ENCODE measurements at places on chromosomes 7 and 10. TPM values are rescaled to one million over a fixed set of nuclear protein-coding genes. Genes with fewer than 3 reads are reported as not detected.
A peak's percentile ranks its signal among the peaks of the same experiment; 100 is the strongest.

- H3K4me1 ChIP-seq: no peaks in the 10 kb centered on the region
- no peak overlapping the region for H3K27ac ChIP-seq
- DNase-seq: no peak
- no peaks in the 10 kb centered on the region for H3K36me3 ChIP-seq
- H3K4me3 ChIP-seq: no peak overlapping the region
Measured at GRCh38 chr10:86128360-86128759, 238.2 kb downstream of the GRID1 start.

- no peak for DNase-seq
- no peaks in the 10 kb centered on the region for H3K27me3 ChIP-seq
- no peaks in the 10 kb centered on the region for H3K4me1 ChIP-seq
- H3K27ac ChIP-seq: no peak overlapping the region
- no peaks in the 10 kb centered on the region for H3K36me3 ChIP-seq
- no peak overlapping the region for H3K4me3 ChIP-seq
Measured at GRCh38 chr10:128873411-128874054, 593.5 kb upstream of the MGMT start.

- no peaks in the 10 kb centered on the region for H3K36me3 ChIP-seq
- no peak overlapping the region for H3K4me3 ChIP-seq
- no peaks in the 10 kb centered on the region for H3K4me1 ChIP-seq
- H3K27ac ChIP-seq: no peak overlapping the region
- DNase-seq: peak; percentile 40
- no peaks in the 10 kb centered on the region for H3K27me3 ChIP-seq
Measured at GRCh38 chr10:77179015-77179695, 458.5 kb downstream of the KCNMA1 start.

DNA sequence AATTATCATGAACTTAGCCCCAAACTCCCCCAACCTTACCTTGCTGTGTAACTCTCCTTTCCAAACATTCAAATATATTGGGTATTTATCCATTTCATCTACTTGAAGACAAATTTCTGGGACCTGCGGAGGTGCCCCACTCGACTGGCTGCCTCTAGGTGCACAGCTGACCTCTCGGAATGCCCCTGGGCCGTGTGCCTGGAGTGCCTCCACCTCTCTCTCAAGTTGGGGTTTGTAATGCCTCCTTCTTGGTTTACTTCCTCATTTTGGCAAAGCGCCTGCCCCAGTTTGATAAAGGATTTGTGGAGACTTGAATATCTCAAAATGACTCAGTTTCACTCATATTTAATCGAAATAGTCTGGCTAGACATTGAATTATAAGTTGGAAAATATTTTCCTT, 16.6 kb downstream of the ZNF777 start:
- H3K4me1 ChIP-seq: no peaks in the 10 kb centered on the region
- no peak overlapping the region for H3K4me3 ChIP-seq
- no peak for DNase-seq
- H3K36me3 ChIP-seq: peaks cover 16% of the 10 kb centered on the region
- no peak overlapping the region for H3K27ac ChIP-seq
- no peaks in the 10 kb centered on the region for H3K27me3 ChIP-seq

- H3K27ac ChIP-seq: no peak overlapping the region
- H3K36me3 ChIP-seq: no peaks in the 10 kb centered on the region
- peaks cover 2% of the 10 kb centered on the region for H3K4me1 ChIP-seq
Measured at GRCh38 chr10:52215745-52216361, 98.2 kb upstream of the DKK1 start.

DNA sequence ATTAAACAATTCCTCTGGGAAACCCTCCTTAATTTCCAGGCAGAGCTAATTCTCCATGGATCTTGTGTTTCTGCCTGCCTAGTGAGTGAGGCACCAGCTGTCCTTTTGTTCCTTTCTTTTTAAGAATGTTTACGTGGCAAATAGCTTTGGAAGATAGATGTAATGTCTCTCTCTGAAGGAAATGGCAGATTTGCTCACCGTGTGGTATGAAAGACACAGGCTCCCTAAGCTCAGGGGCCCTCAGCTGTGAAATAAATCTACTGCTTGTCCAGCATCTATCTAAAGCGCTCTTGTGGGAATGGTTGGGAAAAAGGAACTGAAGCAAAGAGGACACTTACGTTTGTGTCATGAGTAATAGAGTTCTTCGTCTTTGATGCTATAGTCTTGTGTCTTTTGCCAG, 64.6 kb downstream of the FAS start:
- no peaks in the 10 kb centered on the region for H3K27me3 ChIP-seq
- no peak overlapping the region for H3K27ac ChIP-seq
- no peak overlapping the region for H3K4me3 ChIP-seq
- no peaks in the 10 kb centered on the region for H3K36me3 ChIP-seq
- no peaks in the 10 kb centered on the region for H3K4me1 ChIP-seq
- no peak for DNase-seq

- no peak for DNase-seq
- H3K27ac ChIP-seq: no peak overlapping the region
Measured at GRCh38 chr10:101535949-101536348, 52.1 kb downstream of the POLL start.

DNA sequence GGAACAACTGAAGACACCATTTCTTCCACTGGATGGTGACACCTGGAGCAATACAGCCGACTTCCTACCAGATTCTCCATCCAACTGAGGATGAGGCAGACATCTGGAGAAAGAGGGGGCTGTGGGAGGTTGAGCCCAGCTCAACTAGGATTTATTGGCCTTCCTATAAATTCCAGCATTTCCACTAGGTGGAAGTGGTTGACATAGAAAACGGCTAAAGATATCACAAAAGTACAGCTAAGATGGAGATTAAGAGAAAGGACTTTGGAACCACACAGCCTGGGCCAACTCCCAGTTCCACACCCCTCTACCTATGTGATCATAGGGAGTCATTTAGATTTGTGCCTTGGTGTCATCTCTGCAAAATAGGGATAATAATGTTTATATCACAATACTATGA, 61.3 kb upstream of the CAV2 start:
- no peaks in the 10 kb centered on the region for H3K27me3 ChIP-seq
- DNase-seq: no peak
- no peaks in the 10 kb centered on the region for H3K36me3 ChIP-seq
- no peaks in the 10 kb centered on the region for H3K4me1 ChIP-seq
- no peak overlapping the region for H3K4me3 ChIP-seq
- no peak overlapping the region for H3K27ac ChIP-seq

- H3K36me3 ChIP-seq: no peaks in the 10 kb centered on the region
- peak; percentile 43 for DNase-seq
- H3K27ac ChIP-seq: no peak within 1 kb of the TSS
- peak within 1 kb of the TSS; percentile 91 for H3K4me3 ChIP-seq
Measured at GRCh38 chr7:4958477-4959301, at the start of gene MMD2. Gene MMD2 (minus strand): TSS chr7:4959187. CDS start chr7:4959017, 170 bp downstream.

GRCh38 chr10:56662765-56663447, 301.8 kb upstream of the ZWINT start:
- no peaks in the 10 kb centered on the region for H3K27me3 ChIP-seq
- no peaks in the 10 kb centered on the region for H3K4me1 ChIP-seq

DNA sequence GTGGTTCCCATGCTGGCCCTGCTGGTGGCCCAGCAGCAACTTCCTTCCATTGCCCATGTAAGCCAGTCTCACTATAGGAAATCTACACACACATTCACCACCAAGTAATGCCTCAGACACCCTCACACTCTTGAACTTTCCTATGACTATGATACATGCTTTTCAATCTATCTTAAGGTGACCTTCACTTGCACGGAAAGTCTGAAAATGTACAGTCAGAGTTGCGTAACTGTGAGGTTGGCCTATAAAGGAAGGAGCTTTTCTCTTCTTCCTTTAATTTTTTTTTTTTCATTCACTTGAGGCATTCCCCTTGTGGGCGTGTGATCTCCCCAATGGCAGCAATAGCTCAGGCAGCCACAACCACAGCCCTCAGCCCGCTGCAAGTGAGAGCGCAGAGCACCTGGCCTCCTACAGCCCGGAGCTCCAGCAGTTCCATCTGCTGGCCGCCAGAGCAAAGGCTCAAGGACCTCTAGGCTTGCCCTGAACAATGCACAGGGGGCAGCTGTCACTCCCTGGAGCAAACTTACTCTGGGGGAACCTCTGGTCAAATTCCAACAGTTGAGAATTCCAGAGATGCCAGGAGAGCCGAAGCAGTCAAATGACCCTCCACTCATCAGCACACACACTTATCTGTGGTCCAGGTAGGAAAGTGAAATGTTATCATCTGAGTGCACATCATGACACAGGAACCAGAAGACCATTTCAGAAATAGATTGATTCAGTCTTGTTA, 123.1 kb upstream of the ADO start:
- peak; percentile 75 for DNase-seq
- peaks cover 15% of the 10 kb centered on the region for H3K36me3 ChIP-seq
- H3K4me3 ChIP-seq: no peak overlapping the region
- no peaks in the 10 kb centered on the region for H3K27me3 ChIP-seq

GRCh38 chr7:15829691-15830090, 143.2 kb upstream of the MEOX2 start:
- no peak for DNase-seq
- H3K27me3 ChIP-seq: no peaks in the 10 kb centered on the region
- no peak overlapping the region for H3K27ac ChIP-seq
- no peaks in the 10 kb centered on the region for H3K4me1 ChIP-seq
- no peaks in the 10 kb centered on the region for H3K36me3 ChIP-seq

DNA sequence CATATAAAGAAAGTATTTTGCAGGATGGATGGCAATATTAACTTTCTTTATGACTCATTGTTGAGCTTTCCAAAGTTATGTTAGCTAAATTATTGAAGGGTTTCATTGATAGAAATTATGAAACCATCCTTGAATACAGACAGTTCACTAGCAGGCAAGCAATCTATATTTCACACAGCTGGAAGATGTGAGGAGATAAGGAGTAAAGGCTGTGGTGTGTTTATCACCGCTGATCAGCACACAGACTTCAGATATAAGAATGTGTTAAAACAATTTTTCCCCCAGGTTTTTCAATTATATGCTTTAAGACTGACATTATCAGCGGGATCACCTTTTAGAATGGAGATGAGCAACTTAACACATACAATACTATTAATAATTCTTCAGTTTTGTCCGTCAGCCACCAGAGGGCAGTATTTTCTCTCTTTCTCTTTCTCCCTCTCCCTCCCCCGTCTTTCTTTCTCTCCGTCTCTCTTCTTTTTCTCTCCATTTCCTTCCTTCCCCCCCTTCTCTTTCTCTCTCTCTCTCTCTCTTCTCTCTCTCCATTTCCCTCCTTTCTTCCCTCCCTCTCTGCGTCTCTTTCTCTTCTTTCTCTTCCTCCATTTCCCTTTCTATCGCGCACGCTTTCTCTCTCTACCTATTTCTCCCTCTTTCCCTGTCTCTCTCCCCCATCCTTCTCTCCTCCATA, 62.9 kb upstream of the FAM171A1 start:
- H3K27me3 ChIP-seq: no peaks in the 10 kb centered on the region
- DNase-seq: no peak
- H3K36me3 ChIP-seq: no peaks in the 10 kb centered on the region

GRCh38 chr10:16195178-16195769, 241.5 kb upstream of the PTER start:
- DNase-seq: no peak
- H3K27ac ChIP-seq: peak overlapping the region; percentile 78
- H3K4me3 ChIP-seq: no peak overlapping the region

DNA sequence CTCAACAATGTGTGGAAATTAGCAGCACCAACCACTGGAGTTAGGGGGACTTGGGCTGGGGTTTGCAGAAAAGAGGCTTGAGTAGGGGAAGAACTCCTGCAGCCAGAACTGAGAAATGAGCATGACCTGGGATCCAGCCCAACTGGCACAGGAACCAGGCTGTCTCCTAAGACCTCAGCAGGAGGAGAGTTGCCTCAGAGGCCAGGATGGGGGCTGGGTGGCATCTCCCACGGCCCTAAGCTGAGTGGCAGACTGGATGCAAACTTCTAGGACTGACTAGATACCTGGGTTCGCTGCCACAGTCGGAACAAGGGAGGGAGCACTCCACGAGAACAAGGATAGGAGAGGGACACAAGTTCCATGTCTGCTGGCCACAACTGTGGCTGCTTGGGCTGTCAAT, 62.6 kb downstream of the RNF32 start:
- DNase-seq: no peak
- H3K27me3 ChIP-seq: no peaks in the 10 kb centered on the region
- H3K4me3 ChIP-seq: no peak overlapping the region

GRCh38 chr10:35422228-35422627, 85.9 kb downstream of the CCNY start:
- H3K27ac ChIP-seq: no peak overlapping the region
- no peak overlapping the region for H3K4me3 ChIP-seq
- no peaks in the 10 kb centered on the region for H3K27me3 ChIP-seq
- no peak for DNase-seq

DNA sequence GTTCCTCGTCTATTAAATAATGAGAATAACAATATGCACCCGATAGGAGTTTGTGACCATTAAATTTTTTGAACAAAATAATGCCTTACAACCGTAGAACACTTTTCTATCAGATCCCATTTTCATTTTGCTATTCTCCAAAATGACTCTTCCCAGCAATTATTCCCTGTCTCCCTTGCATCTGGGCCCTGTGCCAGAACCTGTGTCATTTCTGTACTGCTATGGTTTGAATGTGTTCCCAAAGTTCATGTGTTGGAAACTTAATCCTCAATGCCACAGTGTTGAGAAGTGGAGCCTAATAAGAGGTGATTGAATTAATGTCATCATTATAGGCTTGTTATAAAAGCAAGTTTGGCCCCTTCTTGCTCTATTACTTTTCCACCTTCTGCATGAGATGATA, 33.2 kb upstream of the SMNDC1 start:
- no peaks in the 10 kb centered on the region for H3K27me3 ChIP-seq
- no peak overlapping the region for H3K4me3 ChIP-seq
- no peaks in the 10 kb centered on the region for H3K36me3 ChIP-seq

DNA sequence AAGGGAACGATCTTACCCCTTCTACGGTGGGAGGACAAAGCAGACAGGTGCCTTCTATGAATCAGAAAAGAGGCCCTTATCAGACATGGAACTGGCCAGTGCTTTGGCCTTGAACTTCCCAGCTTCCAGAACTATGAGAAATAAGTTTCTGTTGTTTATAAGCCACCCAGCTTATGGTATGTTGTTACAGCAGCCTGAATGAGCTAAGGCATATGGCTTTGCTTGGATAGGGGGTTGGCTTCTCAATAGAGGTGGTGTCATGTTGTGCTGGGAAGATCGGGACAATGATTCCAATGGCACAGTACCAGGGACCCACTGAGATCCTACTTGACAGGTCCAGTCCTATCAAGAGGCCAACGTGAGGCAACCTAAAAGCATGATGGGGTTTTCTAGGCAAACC, 183.4 kb upstream of the BMPER start:
- no peak for DNase-seq
- no peak overlapping the region for H3K27ac ChIP-seq
- no peaks in the 10 kb centered on the region for H3K36me3 ChIP-seq
- H3K4me1 ChIP-seq: peaks cover 3% of the 10 kb centered on the region
- H3K27me3 ChIP-seq: no peaks in the 10 kb centered on the region
- no peak overlapping the region for H3K4me3 ChIP-seq

GRCh38 chr7:158329014-158329610, 258.5 kb downstream of the PTPRN2 start:
- no peaks in the 10 kb centered on the region for H3K27me3 ChIP-seq
- H3K4me3 ChIP-seq: no peak overlapping the region
- peaks cover 3% of the 10 kb centered on the region for H3K4me1 ChIP-seq
- H3K27ac ChIP-seq: no peak overlapping the region
- DNase-seq: peak; percentile 34

- H3K27ac ChIP-seq: no peak overlapping the region
- no peak overlapping the region for H3K4me3 ChIP-seq
- no peaks in the 10 kb centered on the region for H3K27me3 ChIP-seq
- no peak for DNase-seq
Measured at GRCh38 chr7:150444674-150445365, 5.6 kb upstream of the GIMAP8 start.

Gene ADAM12
- 0.35 TPM for total RNA-seq

Gene SLC13A4
- total RNA-seq: 2.0 TPM

Gene ACTR3C
- total RNA-seq: 2.2 TPM

Gene SPDYE9
- total RNA-seq: not detected

Gene PLCE1
- 0.09 TPM for total RNA-seq

Gene PAX4
- not detected for total RNA-seq

Data from H9 (cell line).